Activated CD8-positive, alpha-beta memory T cell treated with anti-CD3 and anti-CD28 coated beads, Interleukin-2, amount 10 ng/mL, durations not matched to agents 7 days and 5 days (primary cell): ENCODE measurements at places on chromosomes 1 and 21. TPM values are rescaled to one million over a fixed set of nuclear protein-coding genes. Genes with fewer than 3 reads are reported as not detected.

GRCh38 chr1:15273274-15273673 lies 26.3 kb downstream of the FHAD1 start:
- no peak for DNase-seq

GRCh38 chr1:164515231-164515630 lies 43.8 kb upstream of the PBX1 start:
- no peak for DNase-seq

GRCh38 chr1:78359666-78360065 lies 131.1 kb upstream of the PTGFR start:
- no peak for DNase-seq

GRCh38 chr1:226371027-226371694 lies 36.7 kb downstream of the PARP1 start:
- no peak for DNase-seq

The PLA2G5 gene
- total RNA-seq = not detected

The GPR61 gene
- 0.16 TPM for total RNA-seq

The FAM151A gene
- total RNA-seq = not detected

GRCh38 chr21:34911360-34911759 lies 137.7 kb downstream of the RUNX1 start:
- DNase-seq = no peak
